ENCODE measurements at places on chromosomes 16 and 17. TPM values are rescaled to one million over a fixed set of nuclear protein-coding genes. Genes with fewer than 3 reads are reported as not detected.

- DNase-seq = no peak
These were observed 12.7 kb downstream of the WFDC1 start for GRCh38 chr16:84307209-84307954.

DNA sequence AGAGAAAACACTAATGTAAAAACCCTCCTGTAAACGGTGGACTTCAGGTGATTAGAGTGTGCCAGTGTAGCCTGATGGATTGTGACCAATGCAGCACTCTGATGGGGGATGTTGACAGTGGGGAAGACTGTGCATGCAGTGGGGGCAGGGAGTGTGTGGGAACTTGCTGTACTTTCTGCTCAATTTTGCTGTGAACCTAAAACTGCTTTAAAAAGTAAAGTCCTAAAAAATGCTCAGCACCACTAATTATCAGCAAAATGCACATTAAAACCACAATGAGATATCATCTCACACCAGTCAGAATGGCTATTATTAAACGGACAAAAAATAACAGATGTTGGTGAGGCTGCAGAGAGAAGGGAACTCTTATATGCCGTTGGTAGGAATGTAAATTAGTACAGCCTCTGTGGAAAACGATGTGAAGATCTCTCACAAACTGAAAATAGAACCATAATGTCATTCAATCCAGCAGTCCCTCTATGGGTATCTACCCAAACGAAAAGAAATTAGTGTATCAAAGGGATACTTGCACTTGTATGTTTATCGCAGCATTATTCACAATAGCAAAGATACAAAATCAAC, 9.7 kb upstream of the ULK2 start:
- DNase-seq = no peak

DNA sequence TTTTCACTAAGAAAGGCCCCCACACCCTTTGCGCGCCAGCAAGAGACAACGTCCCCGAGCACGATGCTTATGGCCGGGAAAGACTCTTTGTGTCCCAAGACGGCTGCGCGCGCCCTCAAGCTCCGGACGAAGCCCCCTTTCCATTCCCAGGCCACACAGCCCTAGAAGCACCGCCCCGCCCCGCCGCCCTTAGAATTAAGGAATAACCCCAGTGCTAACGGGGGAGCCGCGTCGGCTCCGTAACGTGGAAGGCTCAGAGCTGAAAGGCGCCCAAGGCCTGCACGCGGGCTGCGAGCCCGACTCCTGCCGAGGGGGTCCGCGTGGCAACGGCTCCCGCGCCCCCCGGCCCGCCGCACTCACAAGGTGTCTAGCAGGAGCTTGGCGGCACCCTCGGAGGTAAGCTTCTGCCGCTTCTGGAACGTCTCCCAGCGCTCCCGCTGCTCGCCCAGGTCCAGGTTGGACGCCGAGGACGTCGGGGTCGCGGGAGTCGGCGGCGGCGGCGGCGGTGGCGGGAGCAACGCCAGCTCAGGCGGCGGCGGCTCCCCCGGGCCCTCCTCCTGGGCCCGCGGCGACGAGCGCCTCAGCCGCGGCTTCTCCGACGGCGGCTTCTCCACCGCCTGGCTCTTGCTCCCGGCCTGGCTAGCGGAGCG, 477 bp downstream of the CENPV start:
- DNase-seq = no peak

GRCh38 chr16:28320023-28320561, 27.8 kb downstream of the SBK1 start:
- no peak for DNase-seq

GRCh38 chr17:81481815-81482505, 30.6 kb downstream of the ACTG1 start:
- DNase-seq = no peak

NPIPA2 gene
- total RNA-seq = 2.5 TPM

OR2C1 gene
- total RNA-seq = not detected

RCVRN gene
- not detected for total RNA-seq

NECAB2 gene
- total RNA-seq = not detected

KRTAP2-2 gene
- total RNA-seq = not detected

RBL2 gene
- total RNA-seq = 83.5 TPM
